Activated CD4-positive, alpha-beta memory T cell treated with anti-CD3 and anti-CD28 coated beads, Interleukin-2, amount 10 ng/mL, durations not matched to agents 7 days and 5 days (primary cell): ENCODE measurements at places on chromosomes 2 and 18. TPM values are rescaled to one million over a fixed set of nuclear protein-coding genes. Genes with fewer than 3 reads are reported as not detected.
A peak's percentile ranks its signal among the peaks of the same experiment; 100 is the strongest.

GRCh38 chr2:158668001-158668765 is 126.9 kb upstream of the DAPL1 start:
- no peaks in the 10 kb centered on the region for H3K27me3 ChIP-seq
- H3K36me3 ChIP-seq = peaks cover 7% of the 10 kb centered on the region
- DNase-seq = no peak
- no peak overlapping the region for H3K4me3 ChIP-seq

DNA sequence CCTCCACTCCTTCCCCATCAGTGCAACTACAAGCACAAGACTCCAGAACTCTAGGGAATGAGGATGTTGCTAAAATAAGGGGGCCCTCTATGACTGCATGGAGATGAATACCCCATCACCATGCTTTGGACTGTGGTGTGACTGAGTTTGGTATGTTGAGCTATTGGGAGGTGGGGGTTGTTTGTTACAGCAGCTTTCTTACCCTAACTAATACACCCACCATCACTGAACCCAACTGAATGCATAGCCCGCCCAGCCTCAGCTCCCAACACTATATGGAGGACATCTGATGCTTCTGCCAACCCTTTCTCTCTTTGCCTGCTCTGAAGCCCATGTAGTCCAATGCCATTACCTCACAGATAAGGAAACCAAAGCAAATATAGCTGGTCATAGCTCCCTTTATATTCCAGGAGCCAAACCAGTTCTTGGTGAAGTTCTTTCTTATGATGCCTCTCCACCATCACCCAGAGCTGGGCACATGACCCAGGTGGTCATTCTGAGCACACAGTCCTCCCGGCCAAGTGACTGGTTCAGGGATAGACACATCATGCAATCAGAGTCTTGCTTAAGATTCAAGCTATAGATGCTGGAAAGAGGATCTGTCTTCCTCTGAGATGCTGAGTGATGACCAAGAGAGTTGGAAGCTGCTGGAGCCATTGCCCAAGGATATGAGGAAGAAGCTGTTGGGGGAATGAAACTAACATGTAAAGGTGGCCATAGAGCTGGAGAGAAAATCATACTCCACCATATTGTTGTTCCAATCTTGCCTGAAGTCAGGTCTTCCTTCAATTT is 155.6 kb upstream of the HAAO start:
- peaks cover 2% of the 10 kb centered on the region for H3K27me3 ChIP-seq
- H3K4me1 ChIP-seq = no peaks in the 10 kb centered on the region
- H3K4me3 ChIP-seq = no peak overlapping the region
- no peak for DNase-seq
- H3K36me3 ChIP-seq = no peaks in the 10 kb centered on the region

DNA sequence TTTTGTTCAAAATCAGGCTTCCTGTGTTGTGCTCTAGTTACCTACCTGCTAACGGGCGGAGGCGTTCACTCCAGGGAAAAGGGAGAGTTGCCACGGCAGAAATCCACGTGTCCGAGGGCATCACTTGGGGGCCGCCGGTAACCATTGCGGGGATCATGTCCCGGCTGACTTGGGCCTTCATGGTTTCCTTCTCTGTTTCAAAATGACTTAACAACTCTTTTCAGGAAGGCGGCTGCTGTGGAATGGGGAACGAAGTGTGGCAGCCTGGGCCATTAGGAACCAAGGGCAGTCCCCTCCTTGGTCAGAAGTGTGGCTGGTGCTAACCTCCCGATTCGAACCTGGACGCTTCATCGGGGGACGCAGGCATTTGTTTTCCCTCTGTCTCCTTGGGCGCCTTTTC is 56.8 kb downstream of the INPP5D start:
- no peaks in the 10 kb centered on the region for H3K27me3 ChIP-seq
- H3K4me3 ChIP-seq = no peak overlapping the region
- peaks cover 44% of the 10 kb centered on the region for H3K36me3 ChIP-seq
- DNase-seq = no peak
- peaks cover 55% of the 10 kb centered on the region for H3K4me1 ChIP-seq

DNA sequence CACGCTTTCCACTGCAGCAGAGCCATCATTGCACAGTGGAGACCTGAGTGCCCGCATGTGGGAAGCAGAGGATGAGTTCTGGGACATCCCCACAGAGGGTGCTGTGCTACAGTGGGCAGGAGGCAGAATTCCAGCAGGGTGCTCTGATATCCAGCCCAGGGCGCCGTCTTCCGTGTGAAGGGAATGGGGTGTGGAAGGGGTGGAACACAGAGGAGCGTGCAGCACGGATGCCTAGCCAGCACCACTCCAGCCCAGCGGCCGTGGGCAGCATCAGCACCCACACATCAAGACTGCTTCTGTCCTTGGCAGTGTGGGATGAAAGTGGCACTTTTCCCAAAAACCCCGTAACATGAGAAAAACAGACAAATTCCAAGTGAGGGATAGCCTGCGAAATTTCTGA is 134.3 kb downstream of the ZNF236 start:
- H3K27me3 ChIP-seq = no peaks in the 10 kb centered on the region
- peaks cover 8% of the 10 kb centered on the region for H3K4me1 ChIP-seq
- H3K4me3 ChIP-seq = no peak overlapping the region
- H3K36me3 ChIP-seq = peaks cover 61% of the 10 kb centered on the region

DNA sequence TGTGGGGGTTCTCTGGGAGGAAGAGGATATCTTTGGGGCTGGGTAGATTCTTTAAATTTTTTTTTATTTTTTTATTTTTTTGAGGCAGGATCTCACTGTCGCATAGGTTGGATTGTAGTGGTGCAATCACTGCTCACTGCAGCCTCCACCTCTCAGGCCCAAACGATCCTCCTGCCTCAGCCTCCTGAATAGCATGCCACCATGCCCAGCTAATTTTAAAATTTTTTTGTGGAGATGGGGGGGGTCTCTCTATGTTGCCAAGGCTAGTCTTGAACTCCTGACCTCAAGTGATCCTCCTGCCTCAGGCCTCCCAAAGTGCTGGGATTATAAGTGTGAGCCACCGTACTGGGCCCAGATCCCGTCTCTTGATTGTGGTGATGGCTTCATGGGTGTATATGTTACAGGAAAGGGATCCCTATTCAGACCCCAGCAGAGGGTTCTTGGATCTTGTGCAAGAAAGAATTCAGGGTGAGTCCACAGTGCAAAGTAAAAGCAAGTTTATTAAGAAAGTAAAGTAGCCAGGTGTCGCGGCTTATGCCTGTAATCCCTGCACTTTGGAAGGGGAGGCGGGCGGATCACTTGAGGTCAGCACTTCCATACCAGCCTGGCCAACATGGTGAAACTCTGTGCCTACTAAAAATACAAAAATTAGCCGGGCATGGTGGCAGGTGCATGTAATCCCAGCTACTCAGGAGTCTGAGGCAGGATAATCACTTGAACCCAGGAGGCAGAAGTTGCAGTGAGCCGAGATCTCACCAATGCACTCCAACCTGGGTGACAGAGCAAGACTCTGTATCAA is 2.0 kb upstream of the C2orf68 start:
- H3K36me3 ChIP-seq = peaks cover 27% of the 10 kb centered on the region
- no peak overlapping the region for H3K4me3 ChIP-seq
- no peak overlapping the region for H3K27ac ChIP-seq
- peaks cover 52% of the 10 kb centered on the region for H3K4me1 ChIP-seq
- DNase-seq = no peak

- H3K36me3 ChIP-seq = no peaks in the 10 kb centered on the region
- H3K27me3 ChIP-seq = peaks cover 11% of the 10 kb centered on the region
- peaks cover 4% of the 10 kb centered on the region for H3K4me1 ChIP-seq
- no peak overlapping the region for H3K27ac ChIP-seq
- DNase-seq = no peak
Measured at GRCh38 chr2:207012461-207012860, 73.1 kb downstream of the CPO start.

GRCh38 chr2:186995092-186995491 is 146.1 kb upstream of the ZSWIM2 start:
- no peak overlapping the region for H3K27ac ChIP-seq
- no peaks in the 10 kb centered on the region for H3K36me3 ChIP-seq
- H3K4me1 ChIP-seq = no peaks in the 10 kb centered on the region
- no peak overlapping the region for H3K4me3 ChIP-seq

GRCh38 chr2:33433279-33434235 is 42.9 kb upstream of the RASGRP3 start:
- no peaks in the 10 kb centered on the region for H3K4me1 ChIP-seq
- no peak overlapping the region for H3K27ac ChIP-seq
- DNase-seq = no peak

GRCh38 chr18:57014772-57015413 is 132.0 kb upstream of the BOD1L2 start:
- H3K27ac ChIP-seq = no peak overlapping the region
- H3K4me3 ChIP-seq = no peak overlapping the region
- no peak for DNase-seq

GRCh38 chr2:109457366-109457765 is 156.4 kb downstream of the SEPTIN10 start:
- H3K27ac ChIP-seq = no peak overlapping the region
- DNase-seq = no peak
- no peaks in the 10 kb centered on the region for H3K36me3 ChIP-seq
- no peak overlapping the region for H3K4me3 ChIP-seq
- peaks cover 5% of the 10 kb centered on the region for H3K4me1 ChIP-seq
- H3K27me3 ChIP-seq = peaks cover 19% of the 10 kb centered on the region

- peaks cover 6% of the 10 kb centered on the region for H3K4me1 ChIP-seq
- no peak overlapping the region for H3K4me3 ChIP-seq
- no peaks in the 10 kb centered on the region for H3K36me3 ChIP-seq
- DNase-seq = no peak
- H3K27ac ChIP-seq = no peak overlapping the region
Measured at GRCh38 chr2:224221455-224221913, 180.4 kb downstream of the FAM124B start.

GRCh38 chr2:118333664-118334063 is 245.4 kb downstream of the INSIG2 start:
- no peak overlapping the region for H3K27ac ChIP-seq
- peaks cover 15% of the 10 kb centered on the region for H3K27me3 ChIP-seq
- H3K36me3 ChIP-seq = no peaks in the 10 kb centered on the region
- no peak for DNase-seq
- no peak overlapping the region for H3K4me3 ChIP-seq

- peaks cover 32% of the 10 kb centered on the region for H3K4me1 ChIP-seq
- DNase-seq = no peak
- H3K36me3 ChIP-seq = peaks cover 4% of the 10 kb centered on the region
- H3K27ac ChIP-seq = no peak overlapping the region
- no peaks in the 10 kb centered on the region for H3K27me3 ChIP-seq
- no peak overlapping the region for H3K4me3 ChIP-seq
Measured at GRCh38 chr2:120310136-120310535, 35.8 kb upstream of the INHBB start.

GRCh38 chr2:230742781-230743180 is 30.1 kb downstream of the CAB39 start:
- no peak overlapping the region for H3K27ac ChIP-seq
- H3K4me1 ChIP-seq = peaks cover 52% of the 10 kb centered on the region
- H3K36me3 ChIP-seq = peaks cover 70% of the 10 kb centered on the region
- H3K4me3 ChIP-seq = no peak overlapping the region

- no peak for DNase-seq
- no peak overlapping the region for H3K4me3 ChIP-seq
- no peaks in the 10 kb centered on the region for H3K27me3 ChIP-seq
- H3K4me1 ChIP-seq = no peaks in the 10 kb centered on the region
Measured at GRCh38 chr2:170456914-170457313, 258.2 kb upstream of the SP5 start.

DNA sequence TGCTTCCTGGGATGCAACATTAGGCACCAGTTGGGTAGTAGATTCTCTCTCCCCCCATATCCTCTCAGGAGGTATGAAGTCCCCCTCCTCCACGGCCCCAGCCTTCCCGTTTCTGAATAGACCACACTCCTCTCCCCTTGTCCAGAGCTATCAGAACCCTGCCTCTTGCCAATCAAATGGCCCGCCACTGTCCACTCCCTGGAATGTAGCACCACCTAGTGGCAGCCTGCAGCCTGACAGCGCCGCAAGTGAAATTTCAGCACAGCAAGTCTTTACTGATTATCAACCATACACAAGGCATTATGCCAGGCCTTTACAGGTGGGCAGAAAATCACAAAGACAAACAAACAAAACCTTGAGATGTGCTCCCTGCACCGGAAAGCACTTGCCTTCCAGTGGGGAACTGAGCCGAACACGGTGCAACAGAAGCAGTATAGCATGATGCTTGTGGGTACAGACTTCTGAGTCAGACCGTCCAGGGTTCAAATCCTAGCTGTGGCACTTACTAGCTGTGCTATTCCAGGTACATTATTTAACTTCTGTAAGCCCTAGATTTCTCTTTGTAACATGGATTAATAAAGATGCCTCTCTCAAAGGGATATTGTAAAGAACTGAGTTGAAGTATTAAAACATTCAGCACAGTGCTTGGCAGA is 174.0 kb downstream of the SMAD2 start:
- no peak overlapping the region for H3K4me3 ChIP-seq
- no peaks in the 10 kb centered on the region for H3K4me1 ChIP-seq
- peak; percentile 63 for DNase-seq
- H3K27ac ChIP-seq = no peak overlapping the region
- peaks cover 3% of the 10 kb centered on the region for H3K36me3 ChIP-seq

DNA sequence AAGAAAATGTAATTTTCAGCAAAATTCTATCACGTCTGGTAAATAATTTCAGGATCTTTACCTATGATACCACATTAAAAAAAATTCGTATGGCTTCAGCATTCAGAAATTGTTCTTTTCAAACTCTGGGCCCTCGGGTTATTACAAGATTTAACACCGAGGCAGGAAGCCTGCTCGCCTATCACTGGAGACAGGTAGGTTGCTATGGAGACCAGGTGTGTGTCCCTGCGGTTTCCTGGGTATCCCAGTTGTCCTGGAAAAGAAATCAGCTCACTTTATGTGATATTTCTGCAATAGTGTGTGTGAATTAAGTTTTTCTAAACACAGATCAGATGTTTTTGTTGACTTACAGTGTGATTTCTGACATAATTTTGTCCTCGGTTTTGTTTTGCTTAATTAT is 14.2 kb downstream of the HPCAL1 start:
- H3K27ac ChIP-seq = no peak overlapping the region
- H3K27me3 ChIP-seq = no peaks in the 10 kb centered on the region
- no peak overlapping the region for H3K4me3 ChIP-seq

DNA sequence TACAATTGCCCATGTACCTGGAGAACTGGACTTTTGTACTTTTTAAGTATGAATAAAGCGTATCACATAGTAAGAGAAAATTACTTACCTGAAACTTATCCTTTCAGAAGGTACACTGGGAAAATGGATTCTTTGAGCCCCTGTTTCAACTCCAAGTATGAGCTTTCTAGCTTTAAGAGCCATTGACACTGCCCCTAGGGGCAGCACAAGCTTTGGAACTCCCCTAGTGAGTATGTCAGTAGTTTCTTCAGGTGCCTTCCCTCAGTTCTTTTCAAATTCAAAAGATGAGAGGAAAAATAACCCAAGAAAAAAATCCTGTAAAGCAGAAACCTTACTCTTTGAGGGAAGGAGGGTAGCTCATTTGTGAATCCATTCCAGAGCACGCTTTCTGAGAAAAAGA is 124.1 kb downstream of the MEMO1 start:
- no peak overlapping the region for H3K4me3 ChIP-seq
- no peaks in the 10 kb centered on the region for H3K27me3 ChIP-seq
- H3K4me1 ChIP-seq = peaks cover 2% of the 10 kb centered on the region

Gene GREB1
- total RNA-seq = 0.13 TPM

Gene POTEI
- not detected for total RNA-seq

Gene CD8B2
- not detected for total RNA-seq

Gene ARMC9
- 0.55 TPM for total RNA-seq

Gene C2orf78
- not detected for total RNA-seq
